Fibroblast of pulmonary artery (primary cell): ENCODE measurements at places on chromosomes 2 and 18.

GRCh38 chr2:68414876-68415275, 49.8 kb downstream of the PLEK start:
- no peak for DNase-seq

- DNase-seq: no peak
Observed at GRCh38 chr2:50729306-50730049, 302.5 kb downstream of the NRXN1 start.

DNA sequence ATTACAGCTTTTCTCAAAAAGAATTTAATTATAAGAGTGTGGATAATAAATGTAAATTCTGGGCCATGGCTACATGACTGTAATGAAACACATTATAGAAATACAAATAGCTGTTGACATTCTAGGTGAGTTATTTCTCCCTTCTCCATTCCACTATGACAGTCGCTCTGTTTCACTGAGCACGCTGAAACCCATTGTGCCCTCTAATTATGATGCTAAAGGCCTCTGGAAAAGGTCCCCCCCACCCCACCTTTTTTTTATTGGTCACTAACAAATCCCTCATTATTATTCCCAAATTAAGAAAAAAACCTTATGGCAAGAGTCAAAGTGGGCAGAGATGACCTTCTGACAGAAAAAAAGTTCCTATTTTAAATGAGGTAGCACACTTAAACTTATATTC, 285.0 kb upstream of the SIX3 start:
- DNase-seq: no peak

- DNase-seq: peak; percentile 55
Observed at GRCh38 chr2:165203689-165204559, at the start of gene SCN3A. SCN3A (minus strand) TSS chr2:165204050; CDS start chr2:165176394, 27,656 bp downstream.

DNA sequence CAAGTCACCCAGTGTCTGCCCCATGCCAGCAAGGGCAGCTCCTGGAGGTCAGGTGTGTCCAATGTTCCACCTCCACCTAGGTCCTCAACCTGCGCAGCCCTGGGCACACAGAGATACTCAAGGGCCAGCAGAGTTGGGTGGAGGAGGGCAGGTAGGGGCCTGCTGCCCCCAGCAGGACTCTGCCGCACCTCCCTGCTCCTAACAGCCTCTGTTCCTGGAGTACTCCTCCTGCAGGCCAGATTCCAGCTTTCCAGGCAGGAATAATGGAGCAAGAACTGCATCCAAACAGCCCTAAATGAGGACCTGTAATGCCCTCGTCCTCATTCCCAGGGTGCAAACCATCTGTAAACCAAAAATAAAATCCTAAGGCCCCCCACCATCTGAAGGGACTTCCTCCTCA, 44.4 kb upstream of the ACAA2 start:
- peak; percentile 9 for DNase-seq

GRCh38 chr2:221360742-221361141, 211.4 kb downstream of the EPHA4 start:
- peak; percentile 14 for DNase-seq

- no peak for DNase-seq
Observed at GRCh38 chr2:235563056-235563910, 69.4 kb downstream of the AGAP1 start.

DNA sequence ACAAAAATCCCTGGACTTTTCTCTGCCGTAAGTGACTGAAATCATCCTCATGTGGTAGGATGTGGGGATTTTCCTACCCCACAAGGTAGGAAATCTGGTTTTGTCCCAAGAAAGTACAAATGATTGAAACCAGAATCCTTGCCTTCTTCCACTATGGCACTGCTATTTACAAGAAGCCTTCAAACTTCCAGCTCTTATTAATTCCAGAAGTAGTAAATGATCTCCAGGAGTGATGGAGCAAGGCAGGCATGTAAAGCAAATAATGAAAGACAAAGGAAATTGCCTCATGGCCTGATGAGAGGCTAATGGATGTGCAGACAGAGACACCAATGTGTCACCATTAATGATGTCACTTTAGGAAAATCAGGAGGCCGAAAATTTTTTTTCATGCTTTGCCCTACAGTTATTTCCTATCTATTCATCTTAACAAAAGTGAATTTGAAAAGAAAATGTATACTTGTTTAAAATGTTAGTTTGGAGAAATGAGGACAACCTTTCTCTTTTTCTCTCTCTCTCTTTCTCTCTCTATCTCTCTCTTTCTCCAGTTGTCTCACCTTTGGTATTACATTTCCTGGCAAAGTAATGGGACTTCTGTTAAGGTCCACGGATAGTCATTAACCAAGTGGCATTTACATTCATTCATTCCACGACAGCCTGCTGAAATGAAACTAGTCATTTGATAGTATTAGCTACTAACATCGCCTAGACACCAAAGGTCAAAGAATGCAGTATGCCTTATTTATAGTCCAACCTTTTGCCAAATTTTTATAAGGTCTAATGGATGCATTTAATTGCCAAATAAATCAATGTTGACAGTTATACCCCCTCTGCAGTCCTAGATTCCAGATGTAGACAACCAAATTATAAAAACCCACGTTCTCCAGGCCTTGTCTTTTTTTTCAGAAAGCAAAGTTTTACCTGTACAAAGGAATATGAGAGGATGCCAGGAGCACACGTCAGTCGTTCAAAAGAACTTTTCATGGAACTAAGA, 5.0 kb upstream of the EVA1A start:
- DNase-seq: no peak

GRCh38 chr2:200416878-200417277, 93.0 kb downstream of the KCTD18 start:
- no peak for DNase-seq

- DNase-seq: no peak
Observed at GRCh38 chr2:175560521-175561169, 379.1 kb upstream of the ATP5MC3 start.

DNA sequence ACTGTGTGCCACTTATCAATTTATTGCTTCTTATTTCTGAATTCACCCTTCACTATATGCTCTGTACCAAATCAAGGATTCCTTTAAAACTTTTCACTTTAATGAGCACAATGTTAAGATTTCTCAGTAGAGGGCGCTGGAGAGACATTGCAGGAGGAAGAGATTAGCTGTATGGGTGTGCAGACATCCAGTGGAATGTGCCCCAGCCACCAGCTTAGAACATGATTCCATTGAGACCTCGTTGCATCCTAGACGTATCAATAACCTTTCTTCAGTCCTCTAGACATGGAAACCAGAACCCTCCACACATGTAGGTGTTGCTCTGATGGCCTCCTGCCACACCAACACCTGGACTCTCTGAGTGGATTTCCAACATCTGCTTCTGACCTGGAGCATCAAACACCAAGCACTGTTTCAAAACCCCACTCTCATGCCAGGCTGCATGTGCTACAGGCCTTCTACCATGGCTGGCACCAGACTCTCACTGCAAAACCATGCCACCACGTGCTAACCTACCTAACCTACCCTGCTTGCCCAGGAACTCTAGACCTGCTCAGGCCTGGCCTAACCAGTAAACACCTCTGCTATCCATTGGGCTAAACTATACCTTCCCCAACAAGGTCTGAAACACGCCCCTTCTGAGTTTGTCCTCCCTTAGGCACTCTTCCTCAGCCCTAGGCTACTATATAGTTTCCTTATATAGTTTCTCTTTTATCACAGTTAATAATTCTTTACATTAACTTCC, 633.2 kb upstream of the PKDCC start:
- peak; percentile 65 for DNase-seq

DNA sequence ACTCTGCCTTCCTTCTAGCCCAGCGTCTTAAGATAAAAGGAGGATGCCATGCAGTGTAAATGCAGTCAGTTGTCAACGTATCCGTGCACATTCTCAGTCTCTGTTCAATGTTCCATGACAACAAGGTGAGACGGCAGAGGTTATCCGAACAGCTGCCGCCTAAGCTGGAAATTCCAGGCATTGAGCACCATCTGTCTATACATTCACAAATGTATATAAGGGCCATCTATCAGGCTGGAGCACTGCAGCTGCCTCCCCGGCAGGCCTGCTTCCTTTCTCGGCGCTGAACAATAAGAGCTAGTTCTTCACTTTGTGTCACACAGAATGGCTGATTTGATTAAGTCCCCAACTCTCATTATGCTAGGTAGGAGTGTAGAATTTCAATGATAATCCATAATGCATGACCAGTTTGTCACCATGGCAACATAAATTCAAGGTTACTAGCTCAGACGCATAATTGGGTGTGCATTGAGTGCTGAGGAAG, 282.2 kb upstream of the SOX11 start:
- DNase-seq: no peak

DNA sequence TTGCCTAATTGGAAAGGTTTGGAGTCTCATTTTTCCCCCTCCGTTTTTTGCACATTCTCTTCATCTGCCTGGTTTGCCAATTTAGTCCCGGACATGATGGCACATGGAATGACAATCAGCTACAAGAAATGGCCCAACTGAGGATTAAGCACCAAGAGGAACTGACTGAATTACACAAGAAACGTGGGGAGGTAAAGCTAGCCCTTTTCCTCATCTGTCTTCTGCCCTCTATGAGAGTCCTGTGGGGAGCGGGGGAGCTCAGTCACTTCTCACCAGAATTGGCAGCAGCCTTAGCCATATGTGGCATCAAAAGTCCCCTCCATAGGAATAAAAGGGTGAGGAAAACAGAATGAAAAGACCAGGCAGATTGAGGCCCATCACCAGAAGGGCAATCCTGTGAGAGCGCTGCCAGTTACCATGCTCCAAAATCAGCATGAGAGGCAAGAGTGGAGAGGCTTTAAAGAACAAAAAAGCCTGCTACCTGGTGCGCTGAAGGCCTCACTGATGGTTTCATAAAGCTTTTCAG, 11.6 kb downstream of the ATG16L1 start:
- no peak for DNase-seq
